Suppressor macrophage (primary cell): ENCODE measurements at places on chromosomes 2 and 18.

DNA sequence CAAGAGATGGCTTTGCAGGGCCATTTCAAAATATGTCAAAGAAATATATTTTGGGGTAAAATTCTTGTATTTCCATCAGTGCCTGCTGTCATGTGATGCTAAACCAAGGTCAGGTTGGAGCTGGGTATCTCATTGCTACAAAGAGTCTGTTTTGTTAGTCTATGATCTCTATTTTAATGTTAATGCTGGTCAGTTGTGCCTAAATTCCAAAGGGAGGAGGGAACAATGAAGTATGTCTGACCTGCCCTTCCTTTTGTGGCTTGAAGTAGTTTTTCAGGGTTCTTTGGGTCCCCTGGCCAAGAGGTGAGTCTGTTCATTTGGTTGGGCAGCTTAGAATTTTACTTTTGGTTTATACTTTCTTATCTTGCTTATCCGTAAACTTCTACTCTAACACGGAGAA, 61.6 kb upstream of the DYNAP start:
- no peak for DNase-seq

GRCh38 chr2:207810200-207810788, 40.6 kb upstream of the FZD5 start:
- DNase-seq, result no peak

GRCh38 chr2:62287899-62288880, 92.3 kb downstream of the B3GNT2 start:
- DNase-seq, result peak; percentile 97

GRCh38 chr2:176129813-176130146, 275 bp downstream of the HOXD8 start:
- DNase-seq, result no peak

GRCh38 chr18:79755496-79756142, 42.1 kb upstream of the KCNG2 start:
- no peak for DNase-seq

GRCh38 chr18:65749841-65750240, 971 bp upstream of the CDH7 start:
- DNase-seq, result no peak

- DNase-seq, result no peak
Measured at GRCh38 chr2:181051861-181052522, 71.6 kb downstream of the UBE2E3 start.

- peak; percentile 16 for DNase-seq
Measured at GRCh38 chr2:168089200-168089599, 158.2 kb downstream of the STK39 start.

- DNase-seq, result no peak
Measured at GRCh38 chr2:182372661-182373060, 54.2 kb downstream of the PDE1A start.

DNA sequence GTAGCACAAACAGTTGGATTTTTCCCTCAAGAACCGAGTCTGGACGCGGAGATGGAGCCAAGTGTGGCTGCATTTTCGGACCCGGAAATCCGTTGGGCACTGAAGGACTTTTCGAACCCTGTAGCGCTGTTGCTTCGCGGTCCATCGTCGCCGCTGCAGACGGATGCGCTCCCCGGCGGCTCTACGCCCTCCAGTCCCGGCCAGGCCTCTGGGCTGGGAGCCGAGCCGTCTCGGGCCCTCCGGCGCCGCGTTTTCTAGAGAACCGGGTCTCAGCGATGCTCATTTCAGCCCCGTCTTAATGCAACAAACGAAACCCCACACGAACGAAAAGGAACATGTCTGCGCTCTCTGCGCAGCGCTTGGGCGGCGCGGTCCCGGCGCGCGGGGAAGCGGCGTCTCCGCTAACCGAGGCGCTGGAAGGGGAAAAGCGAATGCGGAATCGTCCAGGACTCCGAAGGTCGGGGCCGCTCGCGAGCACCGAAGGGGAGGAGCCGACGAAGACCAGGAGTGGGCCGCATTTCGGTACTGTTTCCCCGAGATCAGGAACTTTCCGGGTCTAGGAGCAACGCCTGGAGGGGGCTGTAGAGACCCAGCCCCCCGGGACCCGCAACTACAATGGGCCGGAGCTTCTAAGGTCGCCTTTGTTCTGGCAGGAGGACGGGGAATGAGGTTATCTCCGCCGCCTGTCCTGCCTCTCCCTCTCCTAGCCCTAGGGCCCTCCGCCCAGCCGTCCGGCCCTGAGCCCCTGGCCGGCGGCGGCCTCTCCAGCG, 3.2 kb downstream of the EMX1 start:
- DNase-seq, result peak; percentile 14

DNA sequence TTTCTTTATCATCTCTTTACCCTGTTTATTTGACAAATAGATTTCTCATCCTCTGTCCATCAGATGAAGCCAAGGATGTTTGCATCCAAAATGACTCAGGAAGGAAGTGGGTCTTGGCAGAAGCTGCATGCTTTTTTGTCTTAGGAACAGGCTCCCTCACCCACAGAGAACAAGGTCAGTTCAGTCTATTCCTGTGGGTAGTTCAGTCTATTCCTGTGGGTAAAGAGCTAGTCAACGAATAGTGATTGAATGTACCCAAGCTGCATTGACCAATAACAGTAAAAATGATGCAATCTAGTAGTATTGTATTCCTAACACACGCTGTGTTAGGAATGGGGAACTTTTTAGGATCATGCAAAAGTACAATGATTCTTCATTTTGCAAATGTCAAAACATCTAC, 290.8 kb upstream of the TANK start:
- DNase-seq, result peak; percentile 59

DNA sequence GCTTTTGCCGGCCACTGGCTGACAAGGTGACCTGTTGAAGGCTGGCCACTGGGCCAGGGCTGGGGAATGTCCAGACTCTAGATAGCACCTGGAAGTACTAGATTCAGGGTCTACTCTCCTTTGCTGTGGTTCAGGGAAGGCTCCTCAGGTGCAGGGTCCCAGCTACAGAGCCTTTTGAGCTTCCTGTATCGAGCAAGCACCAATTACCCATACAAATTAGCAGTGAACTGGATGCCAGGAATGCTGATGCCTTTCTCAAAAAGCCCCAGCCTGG, 213.4 kb downstream of the CYP26B1 start:
- DNase-seq, result no peak

GRCh38 chr2:66171530-66171929, 263.4 kb upstream of the MEIS1 start:
- no peak for DNase-seq

- peak; percentile 11 for DNase-seq
Measured at GRCh38 chr2:143550500-143550899, 421.3 kb downstream of the ARHGAP15 start.

DNA sequence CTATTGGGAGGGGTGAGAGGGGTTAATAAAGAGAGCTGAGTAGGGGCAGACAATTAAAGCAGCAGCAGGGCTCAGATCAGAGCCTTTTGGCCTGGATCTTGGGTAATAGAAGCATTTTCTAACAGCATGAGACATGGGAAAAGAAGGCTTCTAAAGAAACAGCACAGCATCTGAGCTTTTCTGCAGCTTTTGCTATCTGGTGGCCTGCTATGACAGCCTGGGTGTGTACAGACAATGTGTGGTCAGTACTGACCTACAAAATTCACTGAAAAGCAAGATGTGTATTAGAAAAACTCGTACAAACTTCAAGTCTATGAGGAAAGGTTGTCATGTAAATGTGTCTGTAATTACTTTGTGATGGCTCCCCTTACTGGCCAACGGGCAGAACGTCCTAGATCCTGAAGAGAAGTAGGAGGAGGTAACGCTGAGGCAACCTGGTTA, 95.6 kb downstream of the GALNT3 start:
- DNase-seq, result peak; percentile 36
